HuH-7.5 (cell line): ENCODE measurements at places on chromosomes 1 and 21.

DNA sequence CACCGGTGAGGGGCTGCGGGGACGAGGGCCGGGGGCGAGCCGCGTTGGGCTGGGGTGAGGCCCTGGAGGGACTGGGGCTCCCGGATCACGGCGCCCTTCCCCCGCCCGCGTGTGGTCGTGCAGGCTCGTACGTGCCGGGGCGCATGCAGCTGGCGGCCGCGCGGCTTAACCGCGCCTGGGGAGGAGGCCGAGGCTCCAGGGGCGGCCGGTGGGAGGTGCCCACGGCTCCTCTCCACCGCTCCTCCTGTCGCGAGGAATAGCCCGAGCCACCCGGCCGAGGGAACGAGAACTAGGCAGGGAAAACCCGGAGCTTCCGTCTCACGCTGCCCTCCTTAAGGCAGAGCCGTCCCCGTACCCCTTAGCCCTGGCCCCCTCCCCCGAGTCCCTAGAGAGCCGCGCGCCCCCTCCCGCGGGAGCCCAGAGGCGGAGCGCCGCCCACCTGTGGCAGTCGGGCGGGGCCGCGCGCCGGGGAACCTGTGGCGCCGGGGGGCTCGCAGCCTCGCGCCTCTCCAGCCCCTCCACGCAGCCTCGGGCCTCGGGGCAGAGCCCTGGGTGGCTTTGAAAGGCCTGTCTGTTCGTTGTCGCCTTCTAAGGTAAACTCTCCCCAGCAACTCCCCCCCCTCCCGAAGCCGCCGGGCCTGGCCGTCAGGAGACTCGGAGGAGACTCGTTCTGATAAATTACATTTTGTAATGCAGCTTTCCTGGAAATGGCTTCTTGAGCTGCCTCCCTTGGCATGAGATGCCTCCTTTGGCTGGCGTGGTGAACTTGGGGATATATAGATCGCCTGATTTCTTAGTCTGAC, 746 bp downstream of the AK4 start:
- peak; percentile 46 for DNase-seq

GRCh38 chr1:23179862-23180261, 11.2 kb upstream of the LUZP1 start:
- no peak for DNase-seq

- no peak for DNase-seq
These were observed 2.5 kb upstream of the PKNOX1 start for GRCh38 chr21:42971897-42972275.

DNA sequence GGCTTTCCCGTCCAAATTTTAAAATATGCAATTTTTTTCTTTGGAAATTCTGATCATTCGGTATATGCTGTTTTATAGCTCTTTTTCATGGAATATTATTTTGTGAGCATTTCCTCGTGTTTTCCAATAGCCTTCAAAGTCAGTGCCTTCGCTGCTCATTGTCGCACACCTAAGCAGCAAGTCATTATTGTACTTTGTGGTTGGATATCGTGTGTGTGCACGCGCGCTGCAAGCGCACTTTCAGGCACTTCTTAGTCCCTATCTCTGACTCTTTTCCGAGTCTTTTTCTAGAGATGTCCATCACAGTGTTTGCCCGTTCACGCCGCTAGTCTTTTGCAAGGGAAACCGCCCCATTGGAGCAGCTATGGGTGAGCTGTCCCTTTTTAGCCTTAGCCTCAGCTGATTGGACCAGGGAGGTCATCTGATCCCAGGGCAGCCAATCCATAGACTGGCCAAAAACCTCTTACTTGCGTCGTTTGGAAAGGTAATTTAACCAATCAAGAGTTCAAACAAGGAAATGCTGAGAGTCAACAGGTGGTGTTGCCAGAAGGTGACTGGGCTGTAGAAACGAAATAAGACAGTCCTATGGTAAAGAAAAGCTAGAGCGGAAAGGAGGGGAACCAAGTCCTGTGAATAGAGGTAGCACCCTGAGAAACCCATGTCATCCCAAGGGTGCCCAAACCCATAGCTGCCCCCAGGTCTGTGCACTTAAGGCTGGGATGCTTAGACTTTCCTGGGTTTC, 710 bp upstream of the HYI start:
- DNase-seq = peak; percentile 64

DNA sequence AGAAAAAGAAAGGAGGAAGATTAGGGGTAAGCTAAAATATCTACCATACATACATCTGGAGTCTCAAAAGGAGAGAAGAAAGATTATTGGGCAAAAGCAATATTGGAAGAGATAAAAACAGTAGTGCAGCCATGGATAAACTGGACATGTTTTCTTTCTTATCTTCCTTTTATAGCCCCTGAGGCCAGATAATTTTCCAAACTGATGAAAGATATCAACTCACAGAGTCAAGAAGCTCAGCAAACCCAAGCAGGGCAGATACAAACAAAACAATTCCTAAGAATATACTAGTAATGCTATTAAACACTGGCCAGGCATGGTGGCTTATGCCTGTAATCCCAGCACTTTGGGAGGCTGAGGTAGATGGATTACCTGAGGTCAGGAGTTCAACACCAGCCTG, 5.8 kb upstream of the PSMB4 start:
- DNase-seq = no peak

DNA sequence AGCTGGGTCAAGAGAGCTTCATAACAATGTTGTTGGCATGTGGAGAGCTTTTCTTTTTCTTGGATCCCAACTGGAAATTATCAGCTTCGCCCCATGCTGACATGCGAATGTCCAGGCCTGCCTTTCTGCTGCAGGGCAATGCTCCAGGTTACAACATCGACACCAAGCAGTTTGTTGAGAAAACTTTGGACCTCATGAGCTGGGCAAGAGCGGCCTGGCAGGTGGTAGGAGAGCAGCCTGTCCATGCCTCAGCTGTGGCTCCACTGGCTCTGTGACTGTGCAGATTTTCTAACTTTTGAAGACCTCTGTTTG, 41.4 kb downstream of the MTARC1 start:
- no peak for DNase-seq
